ENCODE measurements at places on chromosomes 1 and 21.

- DNase-seq: no peak
Observed at GRCh38 chr21:41119901-41120300, 48.1 kb upstream of the BACE2 start.

DNA sequence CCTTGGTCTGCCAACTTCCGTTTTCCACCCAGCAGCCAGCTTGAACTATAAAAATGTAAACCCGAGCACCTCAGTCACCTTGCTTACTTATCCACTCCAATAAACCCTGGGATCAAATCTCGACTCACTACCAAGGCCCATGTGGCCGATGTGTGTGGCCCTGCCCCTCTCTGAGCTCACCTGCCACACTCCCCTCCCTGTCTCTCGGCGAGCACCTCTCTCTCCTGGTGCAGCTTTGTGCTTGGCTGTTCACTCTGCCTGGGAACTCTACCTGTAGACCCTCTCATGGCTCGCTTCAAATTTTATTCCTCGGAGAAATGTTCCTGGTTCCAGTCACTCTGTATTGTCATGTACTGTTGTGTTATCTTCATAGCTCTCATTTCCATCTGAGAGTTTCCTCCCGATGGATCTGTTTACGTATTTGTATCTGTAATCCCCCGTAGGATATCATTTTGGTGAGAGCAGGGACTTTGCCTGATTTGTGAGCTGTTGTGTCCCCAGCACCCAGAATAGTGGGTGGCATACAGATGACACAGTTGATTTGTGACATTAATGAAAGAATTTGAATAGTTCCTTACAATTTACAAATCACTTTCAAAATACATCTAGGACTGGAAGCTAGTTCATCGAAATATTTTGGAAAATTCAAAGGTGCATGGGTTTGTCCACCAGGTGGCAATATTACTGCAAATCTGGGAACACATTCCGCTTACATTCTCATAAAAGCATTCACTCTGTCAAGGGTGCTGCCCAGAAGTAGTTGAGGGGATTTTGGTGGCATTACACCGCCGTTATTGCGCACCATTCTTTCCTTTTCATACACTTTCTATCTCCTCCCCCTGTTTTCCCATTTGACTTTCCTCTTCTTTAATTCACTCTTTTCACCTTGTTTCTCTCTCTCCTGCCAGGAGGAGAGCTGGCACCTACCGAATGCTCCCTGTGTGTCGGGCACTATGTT, 95.3 kb downstream of the ABCA4 start:
- no peak for DNase-seq

DNA sequence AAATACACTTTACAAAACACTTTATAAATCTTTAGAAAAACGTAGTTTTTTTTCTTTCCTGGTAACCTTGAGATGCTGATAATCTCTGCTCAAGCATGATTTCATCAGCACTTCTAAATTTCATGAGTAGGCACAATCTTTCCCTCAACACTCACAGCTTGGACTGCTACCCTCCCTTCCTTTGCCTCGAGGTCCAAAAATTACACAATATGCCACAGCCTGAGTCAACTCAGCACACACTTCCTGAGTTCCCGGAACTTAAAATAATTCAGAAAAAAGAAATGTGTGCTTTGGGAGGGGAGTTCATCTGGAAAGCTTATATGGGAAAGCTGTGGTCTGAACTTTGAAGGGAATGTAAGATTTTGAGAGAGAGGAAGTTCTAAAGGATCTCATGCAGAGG, 5.9 kb downstream of the CLCA2 start:
- no peak for DNase-seq

- no peak for DNase-seq
Observed at GRCh38 chr1:21507511-21508270, 1.5 kb upstream of the ALPL start.

DNA sequence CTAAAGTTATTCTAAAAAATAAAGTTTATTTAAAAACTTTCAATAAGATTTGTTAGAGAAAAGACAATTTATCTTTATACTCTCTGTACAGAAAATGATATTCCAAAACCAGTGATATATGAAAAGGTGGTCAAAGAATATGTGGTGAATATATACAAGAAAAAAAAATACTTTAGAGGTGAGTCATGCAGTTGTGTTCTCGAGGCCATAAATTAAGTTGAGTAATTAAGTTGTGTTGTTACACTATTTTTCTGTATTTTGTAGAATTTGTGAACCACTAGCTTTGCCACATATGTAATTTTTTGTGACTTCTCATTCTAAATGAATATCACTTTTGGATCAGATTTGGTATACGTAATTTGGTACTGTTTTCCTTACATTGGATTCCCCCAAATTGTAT, 23.6 kb upstream of the DUSP10 start:
- DNase-seq: no peak

GRCh38 chr1:186054003-186054402, 319.8 kb downstream of the HMCN1 start:
- DNase-seq: no peak

DNA sequence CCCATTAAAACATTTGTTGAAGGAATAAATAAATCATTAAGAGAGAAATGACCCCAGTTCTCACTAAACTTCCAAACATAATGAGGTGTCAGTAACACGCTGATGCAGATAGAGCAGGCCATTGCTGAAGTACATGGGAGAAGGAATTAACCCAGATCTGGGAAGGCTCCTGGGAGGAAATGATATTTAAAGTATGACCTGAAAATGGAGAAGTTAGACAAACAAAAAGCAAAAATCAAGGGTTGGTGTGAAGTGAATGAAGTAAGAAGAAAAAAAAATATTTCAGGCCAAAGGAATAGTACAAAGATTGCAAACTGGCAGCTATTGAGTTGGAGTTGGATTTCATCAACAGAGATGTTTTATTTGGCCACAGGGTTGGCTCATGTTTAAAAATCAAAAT, 71.4 kb downstream of the RGS2 start:
- DNase-seq: no peak

- DNase-seq: no peak
Observed at GRCh38 chr1:237507005-237507404, 383.7 kb downstream of the ZP4 start.

GRCh38 chr1:110106013-110106941, 6.0 kb upstream of the UBL4B start:
- DNase-seq: peak; percentile 10

GRCh38 chr1:64715186-64715585, 29.7 kb upstream of the RAVER2 start:
- no peak for DNase-seq

DNA sequence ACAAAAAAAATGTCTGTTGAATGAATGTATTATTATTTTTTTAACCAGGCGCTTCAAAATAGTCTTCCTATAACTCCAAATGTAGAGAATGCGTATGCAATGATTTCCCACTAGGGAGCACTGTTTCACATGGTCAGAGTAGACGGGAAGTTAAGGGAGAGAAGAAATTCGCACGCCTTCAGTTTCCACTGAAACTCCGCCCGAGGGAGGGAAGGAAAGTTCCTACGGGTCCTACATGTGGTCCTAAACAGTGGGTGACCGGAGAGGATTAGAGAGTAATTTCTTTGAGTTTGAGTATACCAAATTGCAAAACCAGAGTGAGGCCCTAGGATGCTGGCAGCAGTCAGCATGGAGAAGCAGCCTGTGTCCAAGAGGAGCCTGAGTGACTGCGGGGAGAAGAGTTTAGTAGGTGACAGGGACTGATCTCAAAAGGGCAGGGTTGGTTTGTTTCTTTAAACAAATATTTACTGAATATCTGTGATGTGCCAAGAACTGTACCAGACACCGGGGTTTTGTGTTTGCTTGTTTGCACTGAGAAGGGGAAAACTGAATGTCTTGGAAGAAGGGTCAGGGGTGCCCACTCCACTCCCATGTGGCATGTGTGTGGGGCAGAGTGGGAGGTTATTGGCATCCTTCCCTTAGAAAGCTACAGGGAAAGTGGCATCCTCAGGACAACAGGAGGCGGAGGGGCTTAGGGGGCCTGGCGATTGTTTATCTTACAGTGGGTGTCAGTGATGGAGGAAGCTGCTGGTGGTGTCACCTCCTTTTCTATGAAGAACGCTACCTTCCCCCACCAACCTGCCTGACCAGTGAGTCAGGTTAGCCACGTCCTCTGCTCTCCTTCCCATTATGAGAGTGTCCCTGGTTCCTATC, 22.8 kb downstream of the RNU5D-1 start:
- DNase-seq: no peak

GRCh38 chr1:56433056-56433577, 146.2 kb downstream of the PLPP3 start:
- no peak for DNase-seq

- DNase-seq: no peak
Observed at GRCh38 chr1:178101654-178102053, 7.8 kb downstream of the RASAL2 start.

GRCh38 chr1:117161887-117162286, 40.3 kb upstream of the TRIM45 start:
- no peak for DNase-seq

- no peak for DNase-seq
Observed at GRCh38 chr1:29499104-29499650, 262.9 kb downstream of the PTPRU start.

DNA sequence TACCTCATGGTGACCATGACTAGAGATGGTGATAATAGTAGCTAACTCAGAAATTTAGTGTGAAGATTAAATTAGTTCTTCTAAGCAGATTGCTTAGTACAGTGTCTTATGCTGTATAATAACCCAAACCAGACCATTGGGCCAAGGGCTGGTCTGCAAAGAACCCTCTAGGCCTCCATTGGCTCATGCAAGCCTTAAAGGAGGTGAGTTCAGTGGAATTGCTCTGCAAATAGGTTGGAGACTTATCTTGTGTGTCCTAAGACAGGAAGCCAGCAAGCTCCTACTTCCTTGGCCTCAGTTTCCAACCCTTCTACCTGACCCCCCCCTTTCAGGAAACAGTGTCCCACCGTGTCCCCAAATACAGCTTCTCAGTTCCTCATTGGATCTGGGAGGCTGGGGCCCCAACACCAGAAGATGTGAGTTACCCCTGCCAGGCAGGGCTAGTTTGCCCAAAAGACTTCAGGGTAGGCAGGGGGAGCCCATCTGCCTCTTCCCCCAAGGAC, 1.9 kb upstream of the MEF2D start:
- no peak for DNase-seq

DNA sequence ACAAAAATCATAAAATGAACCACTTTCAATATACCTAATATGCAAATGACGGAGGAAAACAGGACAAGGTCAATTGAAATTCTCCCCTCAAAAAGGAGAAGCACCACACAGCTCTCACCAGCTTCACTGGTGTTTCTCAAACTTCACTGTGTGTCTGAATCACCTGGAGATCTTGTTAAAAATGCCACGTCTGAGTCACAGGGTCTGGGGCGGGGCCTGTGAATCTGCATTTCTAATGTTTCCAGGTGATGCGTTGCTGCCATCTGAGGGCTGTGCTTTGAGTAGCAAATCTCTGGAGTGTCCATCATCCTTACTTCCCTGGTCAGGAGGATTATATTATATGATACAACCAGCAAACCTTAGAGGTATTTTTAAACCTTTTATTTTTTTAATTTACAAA, 9.0 kb downstream of the CLDN19 start:
- DNase-seq: no peak

GRCh38 chr1:206778031-206778430, 5.7 kb upstream of the IL10 start:
- no peak for DNase-seq

DNA sequence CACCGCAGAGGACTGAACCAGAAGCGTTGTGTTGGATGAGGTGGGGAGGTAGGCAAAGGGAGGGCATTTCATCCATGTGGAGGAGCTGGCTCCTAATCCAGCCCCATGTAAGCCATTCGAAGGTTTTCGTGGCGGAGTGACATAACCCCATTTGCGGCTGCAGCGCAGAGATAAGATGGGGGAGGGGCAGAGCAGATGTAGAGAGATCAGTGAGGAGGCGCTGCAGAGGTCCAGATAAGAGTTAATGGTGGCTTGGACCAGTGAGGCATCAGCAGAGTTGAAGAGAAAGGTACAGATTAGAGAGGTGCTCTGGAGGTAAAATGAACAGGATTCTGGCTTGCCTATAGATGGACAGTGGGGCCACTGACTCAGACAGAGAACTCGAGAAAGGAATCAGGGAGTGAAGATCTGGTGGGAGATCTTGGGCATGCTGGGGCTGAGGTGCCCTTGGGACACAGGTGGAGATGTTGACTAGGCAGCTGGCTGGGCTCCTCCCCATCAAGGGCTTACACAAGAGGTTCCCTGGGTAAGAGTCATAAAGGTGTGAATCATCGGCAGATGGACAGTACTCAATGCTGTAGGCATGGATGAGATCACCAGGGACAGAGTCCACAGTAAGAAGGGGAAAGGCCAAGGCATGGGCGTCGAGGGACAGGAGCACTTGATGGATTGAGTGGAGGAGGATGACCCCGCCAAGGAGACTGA, 7.8 kb upstream of the PTPRF start:
- no peak for DNase-seq

DNA sequence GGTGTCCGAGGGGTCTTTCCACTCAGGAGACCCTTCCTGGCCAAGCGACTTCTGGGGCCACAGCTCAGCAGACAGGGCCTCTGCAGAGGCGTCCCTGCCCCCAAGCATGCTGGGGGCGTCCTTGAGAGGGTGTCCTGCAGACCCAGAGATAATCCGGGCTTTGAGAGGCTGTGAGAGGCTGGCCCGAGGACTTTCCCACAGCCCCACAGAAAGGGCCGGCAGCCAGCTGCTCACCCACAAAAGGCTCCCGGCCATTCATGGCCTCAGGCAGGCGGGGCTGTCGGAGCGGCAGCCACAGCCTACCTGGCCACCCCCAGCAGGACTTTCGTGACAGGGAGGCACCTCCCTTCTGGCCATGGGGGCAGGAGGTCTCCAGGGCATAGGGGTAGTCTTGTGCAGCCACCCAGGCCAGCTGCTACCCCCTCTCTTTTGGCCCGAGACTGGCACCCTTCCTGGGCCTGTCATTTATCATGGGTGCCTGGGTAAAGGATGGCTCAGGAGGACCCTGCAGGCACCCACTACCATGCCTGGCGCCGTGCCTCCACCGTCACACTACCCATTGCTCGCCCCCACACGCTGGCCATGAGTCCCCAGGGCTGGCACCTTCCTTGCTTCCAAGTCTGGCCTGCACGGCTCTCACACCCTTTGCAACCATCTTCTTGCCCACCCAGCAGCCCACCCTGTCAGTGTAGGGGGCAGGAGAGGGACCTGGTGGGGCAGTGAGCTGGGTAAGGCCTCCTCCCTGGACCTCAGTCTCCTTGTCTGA, 11.1 kb upstream of the TNFRSF14 start:
- DNase-seq: no peak

DNA sequence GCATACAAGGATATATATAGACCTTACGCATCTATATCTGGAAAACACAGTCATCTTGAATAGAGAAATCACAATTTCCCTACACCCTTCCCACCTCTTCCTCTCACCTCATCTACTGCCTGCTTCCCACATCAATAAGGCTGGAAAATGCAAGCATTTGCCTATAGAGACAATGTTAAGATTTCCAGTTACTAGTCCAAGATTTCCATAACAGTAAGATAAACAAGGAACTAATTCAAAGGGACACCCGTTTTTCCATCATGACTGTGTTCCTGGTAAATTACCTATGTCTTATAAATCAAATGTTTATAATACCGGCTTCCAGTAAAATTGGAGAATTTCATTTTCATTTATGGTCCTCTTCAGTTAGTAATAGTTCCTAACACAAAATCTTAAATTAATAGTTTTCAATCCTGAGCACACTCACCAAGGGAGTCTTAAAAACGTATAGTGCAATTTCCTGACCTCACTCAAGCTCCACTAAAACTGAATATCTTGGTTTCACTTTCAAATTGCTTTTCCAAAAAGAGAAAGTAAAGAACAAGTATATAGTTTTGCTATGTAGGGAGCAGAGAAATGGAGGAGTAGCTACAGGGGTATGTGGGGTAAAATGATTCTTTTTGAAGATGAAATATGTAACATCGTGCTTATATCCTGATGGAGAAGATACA, 398.7 kb downstream of the PLPP3 start:
- no peak for DNase-seq

Measured in activated CD8-positive, alpha-beta memory T cell treated with anti-CD3 and anti-CD28 coated beads for 1 hour (primary cell).